ENCODE measurements at places on chromosomes 16 and 17.

- peak; percentile 81 for DNase-seq
These were observed 2.9 kb downstream of the CTRL start for GRCh38 chr16:67928561-67929364.

DNA sequence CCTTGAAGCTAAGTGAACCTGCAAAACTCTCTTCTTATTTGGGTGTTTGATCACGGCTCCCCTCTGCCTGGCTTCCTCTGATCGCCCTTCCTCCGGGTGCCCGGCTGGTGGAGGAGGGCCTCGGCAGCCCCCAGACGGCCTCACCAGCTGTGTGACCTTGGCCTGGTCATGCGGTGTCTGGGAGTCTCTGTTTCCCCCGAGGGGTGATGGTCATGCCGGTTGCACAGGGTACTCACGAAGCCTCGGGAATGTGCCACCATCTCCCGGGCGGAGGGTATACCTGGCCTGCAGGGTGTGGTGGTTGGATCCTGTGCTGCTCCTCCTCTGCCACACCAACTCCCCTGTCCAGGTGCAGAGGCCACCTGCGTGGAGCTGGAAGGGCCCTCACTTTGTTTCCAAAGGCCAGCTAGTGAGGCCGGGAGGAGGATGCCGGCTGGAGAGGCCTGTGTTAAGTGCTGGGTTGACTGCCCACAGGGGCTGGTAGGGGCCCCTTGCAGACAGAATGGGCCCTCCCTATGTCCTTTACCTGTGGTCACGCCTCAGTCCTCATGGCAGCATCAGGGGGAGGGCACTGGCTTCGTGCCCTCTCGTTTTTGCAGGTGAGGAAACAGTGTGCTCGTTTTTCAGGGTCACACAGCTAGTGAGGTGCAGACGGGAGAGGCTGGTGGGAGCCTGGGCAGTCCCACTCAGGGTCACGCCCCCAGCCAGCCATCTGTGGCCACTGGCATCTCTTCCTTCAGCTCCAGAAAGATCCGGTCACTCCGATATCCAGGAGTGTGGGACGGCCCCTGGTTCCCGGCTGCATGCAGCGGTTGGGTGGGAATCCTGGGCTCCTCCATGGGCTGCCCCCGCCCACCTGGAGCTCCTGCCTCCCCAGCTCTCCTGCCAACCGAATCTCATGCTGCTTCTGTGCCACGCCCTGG is 148.5 kb upstream of the GSE1 start:
- DNase-seq = no peak

DNA sequence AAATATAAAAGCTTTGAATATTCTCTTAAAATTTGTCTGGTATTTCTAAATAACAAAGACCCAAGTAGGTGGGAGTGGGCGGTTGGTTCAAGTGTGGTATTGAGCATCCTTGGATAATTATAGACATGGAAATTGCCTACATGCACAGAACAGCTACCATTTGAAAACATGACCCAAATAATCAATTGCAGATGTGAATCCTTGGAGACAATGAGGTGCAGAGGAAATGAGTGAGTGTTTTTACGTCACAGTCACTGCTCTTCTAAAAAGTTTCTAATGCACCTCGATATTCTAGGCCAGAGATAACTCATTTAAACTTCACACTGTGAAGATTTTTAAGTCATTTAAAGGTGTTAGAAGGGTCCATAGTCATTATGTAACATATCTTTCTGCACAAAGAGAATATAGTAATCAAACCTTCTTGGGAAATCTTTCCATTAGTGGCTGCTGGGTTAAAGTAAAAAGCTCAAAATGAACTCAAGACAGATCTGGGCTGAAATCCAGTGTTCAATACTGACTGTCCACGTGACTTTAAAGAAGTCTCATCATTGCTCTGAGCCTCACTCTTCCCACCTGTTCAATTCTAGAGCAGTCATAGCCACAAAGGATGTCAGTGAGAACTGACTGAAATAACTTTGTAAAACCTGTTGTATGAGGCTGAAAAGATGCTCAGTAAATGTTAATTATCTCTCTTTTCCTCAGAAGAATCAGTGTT is 144.5 kb downstream of the CDH11 start:
- no peak for DNase-seq

- DNase-seq = no peak
These were observed 534.1 kb downstream of the WWOX start for GRCh38 chr16:78633551-78633950.

DNA sequence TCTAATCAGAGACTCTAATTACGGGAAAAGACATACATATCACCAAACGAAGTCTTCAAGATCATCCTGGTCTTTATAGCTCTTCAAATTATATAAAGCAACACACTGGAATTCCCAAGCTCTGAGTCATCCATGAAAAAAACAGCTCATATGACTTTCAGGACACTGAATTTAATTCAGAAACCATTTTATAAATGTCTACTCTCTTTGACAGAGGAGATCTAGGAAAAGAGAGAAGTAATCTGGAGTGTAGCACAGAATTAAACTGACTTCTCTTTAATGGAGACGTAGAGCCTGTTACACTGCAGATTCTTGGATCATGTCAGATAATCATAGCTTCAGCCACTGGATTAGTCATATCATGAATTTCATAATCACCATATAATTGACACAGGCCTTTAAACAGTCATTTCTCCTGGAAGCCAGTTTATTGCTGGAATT is 86.8 kb upstream of the WSB1 start:
- no peak for DNase-seq

Data from right forelimb (tissue), 1 donor.